ENCODE measurements at places on chromosomes 2 and 18.

DNA sequence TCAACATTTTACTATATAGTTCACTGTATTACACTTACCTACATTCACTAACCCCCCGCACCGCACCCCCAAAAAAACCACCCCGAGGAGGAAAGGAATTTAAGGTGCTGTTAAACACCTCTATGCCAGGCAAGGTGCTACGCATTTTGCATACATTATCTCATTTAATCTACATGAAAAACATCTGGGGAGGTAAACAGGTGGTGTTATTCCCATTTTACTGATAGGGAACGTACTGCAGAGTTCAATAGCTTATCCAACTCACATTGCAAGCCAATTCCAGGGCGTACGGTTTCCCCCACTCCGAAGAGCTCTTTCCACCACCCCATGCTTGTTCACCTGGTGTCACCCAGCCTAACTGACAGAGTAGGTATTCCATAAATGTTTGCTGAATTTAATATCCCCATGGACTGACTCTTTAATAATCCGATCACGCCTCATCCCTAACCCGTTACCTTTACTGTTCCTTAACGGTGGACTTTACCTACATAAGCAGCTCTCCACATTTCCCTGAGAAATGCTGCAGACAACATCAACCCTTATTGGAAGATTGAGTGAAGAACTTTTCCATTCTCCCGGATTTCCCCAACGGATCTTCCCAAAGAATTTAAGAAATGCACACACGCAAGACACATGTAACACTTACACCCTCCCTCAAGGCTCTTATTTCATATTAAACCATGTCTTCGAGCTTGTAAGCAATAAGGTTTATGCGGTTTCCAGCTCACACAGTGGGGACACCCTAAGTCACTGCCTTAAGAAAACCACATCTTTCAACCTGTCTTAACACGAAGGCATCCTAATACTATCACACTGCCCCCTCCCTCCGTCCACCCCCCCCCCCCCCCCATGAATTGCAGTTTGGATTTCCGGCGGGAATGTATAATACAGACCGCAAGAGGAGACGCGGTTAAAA lies 1.2 kb downstream of the RAPH1 start:
- DNase-seq: peak; percentile 42

- DNase-seq: no peak
These were observed 1774.8 kb upstream of the CELF4 start for GRCh38 chr18:39340418-39340817.

- DNase-seq: no peak
These were observed 19.0 kb upstream of the PTMA start for GRCh38 chr2:231689124-231689893.

GRCh38 chr18:50218432-50219197 lies 23.7 kb upstream of the MYO5B start:
- no peak for DNase-seq

DNA sequence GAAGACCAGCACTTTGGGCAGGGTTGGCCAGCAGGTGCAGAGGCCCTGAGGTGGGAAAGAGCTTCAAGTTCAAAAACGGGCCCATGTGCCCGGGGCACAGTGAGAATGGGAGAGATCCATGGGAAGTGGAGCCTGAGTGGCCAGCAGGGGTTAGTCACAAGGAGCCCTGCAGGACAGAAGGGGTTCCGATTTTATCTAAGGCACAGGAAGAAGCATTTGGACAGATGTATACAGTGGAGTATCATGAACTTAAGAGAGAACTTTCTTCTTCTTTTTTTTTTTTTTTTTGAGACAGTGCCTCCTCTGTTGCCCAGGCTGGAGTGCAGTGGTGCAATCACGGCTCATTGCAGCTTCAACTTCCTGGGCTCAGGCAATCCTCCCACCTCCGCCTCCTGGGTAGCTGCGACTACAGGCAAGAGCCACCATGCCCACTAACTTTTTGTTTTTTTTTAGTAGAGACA lies 24.0 kb downstream of the WIPF1 start:
- DNase-seq: no peak

GRCh38 chr18:41268271-41268670 lies 686.8 kb upstream of the PIK3C3 start:
- DNase-seq: no peak

- DNase-seq: no peak
These were observed 113.9 kb downstream of the COPS8 start for GRCh38 chr2:237199577-237199976.

DNA sequence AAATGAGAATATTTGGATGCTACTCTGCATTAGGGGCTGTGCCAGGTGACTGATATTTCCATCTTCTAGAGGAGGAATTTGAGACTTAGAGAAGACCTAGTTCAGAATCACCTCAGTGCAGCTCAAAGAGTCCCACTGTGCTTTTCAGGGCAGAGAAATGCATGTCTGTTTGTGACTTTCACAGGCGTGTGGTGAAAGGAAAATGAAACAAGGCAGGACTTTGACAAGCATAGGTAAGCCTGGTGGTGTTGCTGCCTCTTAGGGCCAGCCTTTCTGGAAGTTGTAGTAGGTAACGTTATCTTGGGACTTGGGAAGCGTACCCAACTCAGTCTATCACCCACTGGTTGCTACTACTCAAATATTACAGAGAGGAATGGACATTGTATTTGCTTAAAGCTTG lies 2.6 kb downstream of the GPR39 start:
- DNase-seq: no peak

GRCh38 chr2:111246620-111247061 lies 125.9 kb downstream of the BCL2L11 start:
- no peak for DNase-seq

DNA sequence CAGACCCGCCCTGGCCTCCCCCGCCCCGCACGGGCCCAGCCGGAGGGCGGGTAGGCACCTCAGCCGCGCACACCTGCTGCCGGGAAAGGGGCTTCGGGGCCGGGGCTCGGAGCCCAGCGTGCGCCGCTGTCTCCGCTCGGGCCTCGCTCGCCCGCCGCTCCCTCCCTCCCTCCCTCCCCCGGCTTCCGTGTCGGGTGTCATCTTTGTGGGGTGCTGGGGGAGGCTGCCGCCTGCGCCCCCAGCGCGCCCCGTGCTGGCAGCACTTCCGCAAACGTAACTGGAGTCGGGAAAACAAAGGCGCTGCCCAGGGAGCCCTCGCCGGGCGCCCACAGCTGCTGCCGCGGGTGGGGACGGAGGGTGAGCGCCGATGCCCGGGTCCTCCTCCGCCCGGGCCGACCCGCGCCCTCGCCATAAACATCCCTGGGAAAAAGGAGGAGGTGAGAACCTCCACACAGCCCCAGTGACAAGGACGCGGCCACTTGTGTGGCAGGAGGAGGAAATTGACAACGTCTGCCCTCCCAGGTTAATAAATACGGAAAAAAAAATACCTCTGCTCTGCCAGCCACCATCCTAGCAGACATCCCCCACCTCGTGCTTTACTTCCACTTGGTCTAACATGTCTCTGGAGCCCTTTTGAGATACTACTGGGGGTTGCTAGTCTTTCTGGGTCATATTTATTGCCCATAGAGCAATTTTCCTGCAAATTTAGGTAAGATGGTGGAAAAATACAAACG lies 550 bp downstream of the MFSD6 start:
- DNase-seq: no peak

- DNase-seq: no peak
These were observed 75.5 kb upstream of the SPTBN1 start for GRCh38 chr2:54380670-54381069.

GRCh38 chr2:21231985-21232384 lies 108.2 kb downstream of the TDRD15 start:
- no peak for DNase-seq

DNA sequence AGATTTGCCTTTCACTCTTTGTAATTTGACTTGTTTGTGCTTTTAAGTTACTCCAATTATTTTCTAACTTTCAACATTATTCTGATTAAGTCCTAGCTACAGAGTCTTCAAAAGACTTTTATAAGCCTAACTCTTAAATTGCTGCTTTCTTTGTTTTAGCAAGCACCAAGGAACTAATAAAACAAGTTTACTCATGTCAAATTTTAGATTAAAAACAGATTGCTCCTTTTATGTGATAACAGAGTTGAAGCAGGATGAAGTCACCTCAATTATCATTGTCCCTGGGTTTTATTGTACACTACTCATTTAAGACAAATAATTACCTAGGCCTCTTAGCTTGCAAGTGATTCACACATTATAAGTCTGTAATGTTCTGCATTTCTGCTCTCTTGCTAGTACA lies 678.4 kb downstream of the ERBB4 start:
- DNase-seq: no peak

GRCh38 chr2:224930124-224930523 lies 112.1 kb downstream of the DOCK10 start:
- DNase-seq: no peak

- DNase-seq: no peak
These were observed 205.1 kb downstream of the ZBTB7C start for GRCh38 chr18:48203961-48204666.

GRCh38 chr2:191710411-191710900 lies 32.5 kb downstream of the NABP1 start:
- peak; percentile 73 for DNase-seq
